ENCODE measurements at places on chromosomes 1 and 21. TPM values are rescaled to one million over a fixed set of nuclear protein-coding genes. Genes with fewer than 3 reads are reported as not detected.

- no peak for DNase-seq
- no peaks in the 10 kb centered on the region for H3K4me1 ChIP-seq
- H3K36me3 ChIP-seq: no peaks in the 10 kb centered on the region
- no peaks in the 10 kb centered on the region for H3K27me3 ChIP-seq
- H3K27ac ChIP-seq: no peak overlapping the region
These were observed 3.8 kb downstream of the LAMC1 start for GRCh38 chr1:183027031-183027430.

DNA sequence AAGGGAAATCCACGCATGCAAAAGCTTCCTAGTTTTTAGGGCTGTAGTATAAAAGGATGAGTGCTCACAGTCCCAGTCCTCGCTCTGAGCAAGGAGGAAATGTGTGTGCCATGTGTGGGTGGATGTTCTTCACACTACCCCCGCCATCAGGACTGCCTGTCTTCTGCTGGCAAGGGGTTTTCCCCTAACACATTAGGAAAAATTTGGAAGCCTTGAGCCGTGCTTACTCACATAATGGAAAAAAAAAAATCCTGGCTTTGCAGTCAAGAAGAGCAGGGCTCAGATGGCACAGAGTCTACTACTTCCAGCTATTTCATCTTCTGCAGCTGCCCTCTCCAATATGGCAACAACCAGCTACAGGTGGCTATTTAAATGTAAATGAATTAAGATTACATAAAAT lies 363.1 kb downstream of the PLPP3 start:
- no peaks in the 10 kb centered on the region for H3K4me1 ChIP-seq
- no peaks in the 10 kb centered on the region for H3K27me3 ChIP-seq

DNA sequence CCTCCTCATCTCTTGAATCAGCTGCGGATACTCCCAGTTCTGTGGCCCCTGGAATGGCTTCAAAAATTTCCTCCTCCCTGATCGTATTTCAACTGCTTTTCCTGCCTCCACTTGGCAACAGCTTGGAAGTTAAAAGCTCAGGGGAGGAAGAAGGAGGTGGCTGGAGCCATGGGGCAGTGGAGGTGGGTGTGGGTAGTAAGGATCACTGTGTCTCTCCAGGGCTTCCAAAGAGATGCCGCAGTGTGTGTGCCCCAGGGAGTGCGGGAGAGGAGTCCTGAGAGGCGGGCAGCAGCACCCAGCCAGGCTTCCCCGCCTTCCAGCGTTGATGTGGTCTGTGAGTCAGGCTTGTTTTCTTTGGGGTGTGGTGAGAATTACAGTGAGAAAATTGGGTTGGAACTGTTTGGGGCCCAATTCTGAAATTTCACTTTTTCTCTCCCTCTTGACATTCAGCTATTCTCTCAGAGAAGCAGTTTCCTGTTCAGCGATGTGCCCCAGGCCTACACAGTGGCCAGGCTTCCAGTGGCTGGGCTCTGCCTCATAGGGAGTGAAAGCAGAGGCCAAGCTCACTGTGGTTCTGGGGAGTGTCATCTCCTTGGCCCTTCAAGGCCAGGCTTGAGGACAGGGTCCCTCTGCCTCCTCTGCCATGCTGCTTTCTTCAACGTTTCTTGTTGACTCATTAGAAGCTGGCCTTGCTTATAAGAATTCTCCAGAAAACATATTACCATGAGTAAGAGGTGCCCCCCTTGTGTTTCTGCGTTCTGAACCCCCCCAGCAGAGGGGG lies 69.0 kb downstream of the PGM1 start:
- H3K27ac ChIP-seq: peak overlapping the region; percentile 51
- H3K36me3 ChIP-seq: no peaks in the 10 kb centered on the region
- H3K4me1 ChIP-seq: no peaks in the 10 kb centered on the region
- DNase-seq: no peak
- no peaks in the 10 kb centered on the region for H3K27me3 ChIP-seq

The RNU1-1 gene
- total RNA-seq: under 0.01 TPM

The ITLN2 gene
- total RNA-seq: not detected

The NBPF6 gene
- not detected for total RNA-seq

- no peaks in the 10 kb centered on the region for H3K27me3 ChIP-seq
- H3K27ac ChIP-seq: no peak overlapping the region
- no peaks in the 10 kb centered on the region for H3K36me3 ChIP-seq
- DNase-seq: no peak
These were observed 8.0 kb upstream of the HAX1 start for GRCh38 chr1:154264454-154264853.

- no peaks in the 10 kb centered on the region for H3K4me1 ChIP-seq
- DNase-seq: no peak
- H3K27me3 ChIP-seq: no peaks in the 10 kb centered on the region
- no peak overlapping the region for H3K27ac ChIP-seq
- H3K36me3 ChIP-seq: no peaks in the 10 kb centered on the region
These were observed 77.7 kb downstream of the CC2D1B start for GRCh38 chr1:52288286-52288685.

GRCh38 chr1:158199849-158200248 lies 19.2 kb downstream of the CD1D start:
- no peak for DNase-seq
- H3K36me3 ChIP-seq: no peaks in the 10 kb centered on the region
- H3K27ac ChIP-seq: no peak overlapping the region
- H3K4me1 ChIP-seq: no peaks in the 10 kb centered on the region
- no peak overlapping the region for H3K4me3 ChIP-seq
- H3K27me3 ChIP-seq: no peaks in the 10 kb centered on the region
